Stimulated activated CD8-positive, alpha-beta memory T cell treated with anti-CD3 and anti-CD28 coated beads, Interleukin-15, amount 100 ng/mL, for 4 hours (primary cell): ENCODE measurements at places on chromosomes 6 and 20.

DNA sequence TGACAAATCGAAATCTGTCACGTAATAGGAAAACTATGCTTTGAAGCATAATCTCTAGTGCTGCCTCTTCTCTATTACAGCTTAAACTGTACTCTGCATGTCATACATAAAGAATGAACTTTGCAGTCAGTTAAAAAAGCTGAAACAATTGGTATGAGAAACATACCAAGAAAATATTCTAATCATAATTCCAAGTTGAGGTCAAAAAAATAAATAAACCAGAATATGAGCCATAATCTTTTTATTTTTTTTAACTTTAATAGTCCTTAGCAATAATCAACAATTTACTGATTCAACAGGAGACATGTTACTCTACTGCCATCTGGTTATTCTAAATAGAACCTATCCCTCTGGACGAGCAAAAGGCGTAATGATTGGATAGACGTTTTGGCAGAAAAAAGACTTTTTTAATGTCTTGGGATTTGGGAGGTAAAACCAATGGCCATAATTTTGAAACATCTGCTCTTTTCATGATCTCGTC lies 224.4 kb upstream of the FLRT3 start:
- no peak for DNase-seq

- DNase-seq: no peak
Measured at GRCh38 chr20:50053362-50054230, 59.4 kb downstream of the UBE2V1 start.

- no peak for DNase-seq
Measured at GRCh38 chr20:61387204-61387953, 135.3 kb downstream of the CDH4 start.

DNA sequence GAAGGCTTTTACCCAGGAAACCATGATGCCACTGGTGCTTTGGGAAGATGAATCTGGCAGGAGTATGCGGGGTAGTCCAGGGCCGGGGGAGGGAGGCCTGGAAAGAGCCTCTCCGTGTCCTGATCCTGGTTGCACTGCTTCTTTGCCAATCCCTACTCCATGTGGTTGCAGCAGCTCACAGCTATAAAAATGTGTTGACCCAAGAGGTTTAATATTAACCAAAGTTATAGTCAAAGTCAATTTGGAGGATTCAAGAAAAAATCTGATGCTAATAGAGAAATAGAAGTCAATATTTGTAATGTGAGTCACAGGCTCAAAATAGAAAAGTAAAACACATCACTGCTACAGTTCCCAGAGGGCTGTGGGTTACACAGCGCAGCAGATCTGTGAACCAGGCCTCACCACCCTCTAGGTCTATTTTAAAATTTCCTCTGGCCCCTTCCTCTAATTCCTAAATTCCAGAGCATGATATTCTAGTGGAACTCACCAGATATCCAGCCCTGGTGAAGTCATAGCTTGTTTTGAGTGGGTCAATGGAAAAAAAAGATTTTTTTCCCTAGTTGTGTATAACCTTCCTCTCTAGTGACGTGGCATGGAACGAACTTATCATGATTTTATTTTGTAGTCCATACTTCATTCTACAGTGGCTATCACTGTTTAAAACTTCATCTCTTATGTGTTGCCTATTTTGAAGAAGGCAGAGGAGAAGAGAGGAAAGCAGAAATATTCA lies 63.2 kb upstream of the BMP2 start:
- no peak for DNase-seq

DNA sequence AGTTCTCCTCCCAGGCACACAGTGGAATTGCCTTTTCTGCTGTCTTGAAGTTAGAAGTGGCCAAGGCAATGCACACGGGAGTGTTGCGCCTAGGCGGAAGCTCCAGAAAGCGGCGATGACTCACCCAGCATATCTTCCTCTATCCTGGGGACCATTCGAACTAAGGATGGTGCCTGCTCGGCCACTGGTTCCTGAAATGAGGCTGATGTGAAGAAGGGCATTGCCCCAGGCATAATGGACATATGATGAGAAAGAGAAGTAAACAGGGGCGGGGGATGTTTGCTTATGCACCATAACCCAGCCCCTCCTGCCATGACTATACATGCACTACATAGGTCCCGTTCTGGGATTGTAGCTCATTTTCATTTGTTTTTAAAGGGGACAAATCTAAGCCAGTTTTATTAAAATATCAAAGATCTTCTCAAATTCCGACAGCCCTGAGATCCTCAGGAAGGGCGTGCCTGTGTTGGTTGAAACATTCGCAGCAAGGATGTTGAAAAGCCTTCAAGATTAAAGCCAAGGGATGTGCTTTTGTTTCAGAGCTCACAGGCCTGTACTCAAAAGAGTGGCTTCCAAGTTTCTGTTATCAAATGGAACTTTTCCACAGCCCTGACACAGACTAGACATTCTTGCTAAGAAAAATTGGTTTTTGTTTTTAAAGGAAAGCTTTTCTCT lies 218.5 kb downstream of the LY86 start:
- no peak for DNase-seq

- DNase-seq: no peak
Measured at GRCh38 chr6:22251348-22251747, 45.5 kb downstream of the PRL start.

GRCh38 chr6:101537753-101538316 lies 144.3 kb downstream of the GRIK2 start:
- DNase-seq: no peak

- DNase-seq: no peak
Measured at GRCh38 chr20:1964061-1964460, 29.8 kb downstream of the PDYN start.

- peak; percentile 41 for DNase-seq
Measured at GRCh38 chr20:25090492-25091429, 8.8 kb upstream of the VSX1 start.

DNA sequence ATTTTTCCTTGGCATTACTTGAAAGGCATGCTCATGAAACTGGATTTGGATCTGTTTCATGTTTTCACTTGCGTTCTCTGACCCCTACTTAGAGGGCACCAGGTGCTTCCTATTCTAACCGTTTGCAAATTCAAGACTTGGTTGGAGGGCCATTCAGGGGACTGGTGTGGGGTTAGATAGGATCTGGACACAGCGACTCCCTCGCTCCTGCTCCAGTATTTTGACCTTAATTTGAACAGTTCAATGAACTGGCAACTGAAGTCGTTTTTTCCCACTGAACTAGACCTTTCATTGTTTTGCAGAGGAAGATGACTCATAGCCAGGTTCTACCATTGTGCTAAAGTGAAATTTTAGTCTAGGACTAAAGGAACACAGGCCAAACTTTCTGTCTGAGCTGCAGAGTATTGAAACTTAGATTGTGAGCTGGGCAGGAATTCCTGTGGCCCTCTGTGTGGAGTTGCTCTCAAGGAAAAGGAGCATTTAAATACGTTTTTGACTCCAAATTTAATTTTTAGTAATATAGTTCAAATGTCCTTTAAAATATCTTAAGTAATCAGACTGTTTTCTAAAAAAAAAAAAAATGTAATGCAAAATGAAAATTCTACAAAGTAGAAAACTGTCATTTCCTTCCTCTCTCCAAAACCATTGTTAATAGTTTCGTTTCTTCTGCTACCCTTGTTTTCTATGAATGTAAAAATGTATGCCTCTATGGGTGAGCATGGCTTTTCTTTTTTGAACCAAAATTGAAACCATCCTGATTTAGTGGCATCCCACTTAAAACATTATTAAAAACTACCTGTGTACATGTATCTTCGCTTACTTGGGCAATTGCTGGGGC lies 64.8 kb downstream of the UTRN start:
- DNase-seq: no peak
